ENCODE measurements at places on chromosomes 6 and 20.

GRCh38 chr6:139154881-139155547 is 20.1 kb downstream of the HECA start:
- no peak for DNase-seq

GRCh38 chr6:85015396-85015990 is 251.1 kb upstream of the TBX18 start:
- peak; percentile 16 for DNase-seq

- no peak for DNase-seq
Observed at GRCh38 chr6:14440215-14440910, 322.8 kb downstream of the CD83 start.

GRCh38 chr6:161186173-161186769 is 87.6 kb downstream of the AGPAT4 start:
- no peak for DNase-seq

- DNase-seq: no peak
Observed at GRCh38 chr6:84251891-84252539, 24.6 kb upstream of the CEP162 start.

DNA sequence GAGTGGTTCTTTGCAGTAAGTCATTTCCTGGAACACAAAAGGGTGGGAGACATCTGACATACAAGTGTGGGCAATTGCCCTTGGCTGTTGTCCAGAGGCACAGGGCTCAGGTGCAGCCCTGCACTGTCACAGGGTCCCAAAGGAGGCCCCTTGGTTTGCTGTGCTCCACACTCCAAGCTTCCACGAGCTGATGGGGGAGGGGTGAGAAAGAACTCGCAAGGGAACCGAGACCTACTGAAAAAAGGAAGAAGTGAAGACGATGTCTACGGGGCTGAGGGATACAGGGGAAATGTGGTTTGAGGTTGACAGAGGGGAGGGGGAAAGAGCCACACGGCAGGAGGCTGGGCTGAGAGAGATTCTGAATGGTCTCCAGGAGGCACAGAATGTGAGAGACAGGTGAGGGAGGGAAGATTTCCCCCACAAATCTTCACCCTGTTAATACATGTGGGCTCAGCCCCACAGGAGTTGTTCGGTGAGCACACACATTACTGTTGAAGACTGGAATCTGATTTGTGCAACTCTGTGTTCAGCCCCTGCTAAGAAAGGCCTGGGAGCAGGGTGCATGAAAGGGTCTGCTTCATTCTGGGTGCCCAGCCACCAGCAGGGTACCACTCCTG is 123.4 kb downstream of the LY86 start:
- no peak for DNase-seq

DNA sequence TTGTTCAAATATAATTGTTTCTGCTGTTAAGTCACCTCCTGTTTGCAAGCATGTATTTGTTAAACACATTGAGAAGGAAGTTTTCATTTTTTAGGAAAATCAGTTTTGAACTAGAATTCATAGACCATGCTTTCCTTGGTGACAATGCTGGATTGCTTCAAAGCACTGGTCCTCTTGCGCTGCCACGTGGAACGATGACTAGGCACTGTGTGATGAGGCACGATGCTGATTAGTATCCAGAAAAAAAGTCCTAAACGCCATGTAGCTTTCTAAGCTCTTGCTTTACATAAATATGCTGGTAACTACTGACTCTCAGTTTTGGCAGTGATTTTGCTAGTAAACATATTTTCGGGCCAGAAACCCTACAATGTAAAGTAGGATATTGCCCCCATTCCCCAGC is 11.1 kb upstream of the EXOC2 start:
- no peak for DNase-seq

- no peak for DNase-seq
Observed at GRCh38 chr6:159982731-159983506, 14.0 kb downstream of the IGF2R start.

DNA sequence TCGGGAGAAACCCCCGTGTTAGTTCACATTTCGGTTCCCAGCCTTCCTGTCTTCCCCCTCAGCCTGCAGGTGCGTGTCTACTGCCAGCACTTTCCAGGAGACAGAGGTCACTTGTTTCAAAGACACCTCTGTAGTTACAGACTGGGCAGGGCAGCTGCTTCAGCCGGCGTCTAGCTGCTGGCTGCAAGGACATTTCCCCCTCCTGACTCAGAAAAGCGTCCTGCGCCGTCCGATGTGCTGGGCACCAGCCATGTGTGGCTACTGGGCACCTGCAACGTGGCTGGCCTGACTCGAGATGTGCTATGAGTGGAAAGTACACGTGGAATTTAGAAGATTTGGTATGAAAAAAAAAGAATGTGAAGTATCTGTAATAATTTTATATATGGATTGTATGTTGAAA is 37.6 kb downstream of the RRBP1 start:
- DNase-seq: no peak

DNA sequence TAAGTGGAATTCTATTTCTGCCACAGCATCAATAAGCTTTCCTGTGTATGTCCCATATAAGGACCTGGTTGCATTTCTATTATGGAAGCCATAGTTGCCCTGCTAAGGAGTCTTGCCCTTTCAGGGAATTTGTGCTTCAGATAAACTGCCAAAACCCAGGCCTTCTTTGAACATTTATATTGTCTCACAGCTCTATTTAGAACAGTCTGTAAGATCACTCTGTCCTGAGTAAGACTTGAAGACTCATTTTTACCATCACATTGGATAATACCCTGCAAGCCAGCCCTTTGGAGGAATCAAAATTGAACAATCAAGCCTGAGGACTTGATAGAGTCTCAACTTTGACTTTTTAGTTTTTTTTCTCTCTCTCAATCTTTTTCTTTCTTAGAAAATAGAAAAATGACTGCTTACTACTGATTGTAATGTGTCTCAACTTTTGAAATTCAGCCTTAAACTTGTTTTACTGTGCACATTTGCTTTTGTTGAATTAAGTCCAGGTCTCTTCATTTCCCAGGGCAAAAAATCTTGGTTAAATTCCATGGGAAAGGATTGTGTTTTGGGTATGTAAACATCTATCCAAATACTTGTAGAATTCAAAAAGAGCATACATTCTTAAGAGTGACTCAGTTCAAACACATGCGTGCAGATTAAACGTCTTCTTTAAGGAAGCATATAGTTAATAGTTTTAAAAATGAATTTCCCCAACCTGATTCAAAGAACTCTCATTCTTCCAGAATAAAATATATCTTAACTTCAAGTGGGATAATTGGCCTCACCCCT is 91.2 kb downstream of the PLCB1 start:
- DNase-seq: no peak

DNA sequence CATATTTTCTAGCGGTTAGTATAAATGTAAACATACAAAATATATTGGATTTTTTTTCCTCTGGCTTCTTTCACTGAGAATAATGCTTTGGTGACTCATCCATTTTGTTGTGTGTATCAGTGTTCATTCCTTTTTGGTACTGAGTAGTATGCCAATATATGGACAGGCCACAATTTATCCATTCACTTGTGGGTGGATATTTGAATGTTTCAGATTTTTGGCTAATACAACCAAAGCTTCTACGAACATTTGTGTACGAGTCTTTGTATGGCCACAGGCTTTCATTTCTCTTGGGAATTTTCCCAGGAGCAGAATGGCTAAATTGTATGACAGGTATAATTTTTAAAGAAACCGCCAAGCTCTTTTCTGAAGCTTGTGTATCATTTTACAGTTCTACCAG is 677.5 kb downstream of the HDGFL1 start:
- DNase-seq: no peak

- DNase-seq: no peak
Observed at GRCh38 chr6:145808239-145808638, 6.4 kb downstream of the FBXO30 start.

DNA sequence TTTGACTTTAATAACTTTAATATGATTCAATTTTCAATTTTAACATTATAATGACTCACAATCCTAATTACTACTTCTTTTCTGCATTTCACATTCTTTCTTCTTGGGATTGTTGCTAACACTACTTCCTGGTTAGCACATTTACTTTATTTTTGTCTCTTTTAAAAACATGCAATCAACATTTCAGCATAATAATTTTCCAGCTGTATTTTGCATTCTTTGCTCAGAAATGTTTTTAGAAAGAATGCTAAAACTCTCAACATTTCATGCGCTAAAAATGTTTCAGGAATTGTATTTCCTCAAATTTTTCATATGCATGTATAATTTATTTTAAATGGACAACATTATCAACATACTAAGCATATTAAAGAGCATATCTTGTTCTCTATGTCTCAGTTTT is 1302.1 kb upstream of the GJE1 start:
- no peak for DNase-seq

DNA sequence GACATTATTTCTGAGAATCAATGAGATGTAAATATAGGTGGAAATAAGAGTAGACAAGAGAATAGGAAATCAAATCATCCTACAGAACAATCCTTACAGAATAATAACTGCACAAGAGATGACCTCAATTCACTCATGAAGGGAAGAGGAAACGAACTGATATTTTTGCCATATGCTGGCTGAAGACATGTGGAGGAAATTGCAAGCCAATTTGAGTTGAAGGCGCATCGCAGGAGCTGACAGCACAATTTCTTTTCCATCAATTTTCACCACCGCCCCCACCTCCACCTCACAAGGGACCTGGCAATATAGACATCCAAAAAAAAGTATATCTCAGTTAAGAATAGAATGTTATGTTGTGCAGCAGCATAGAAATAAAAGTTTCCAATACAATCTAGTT is 20.3 kb downstream of the CITED2 start:
- no peak for DNase-seq

- peak; percentile 1 for DNase-seq
Observed at GRCh38 chr6:54698974-54699373, 147.6 kb upstream of the FAM83B start.

DNA sequence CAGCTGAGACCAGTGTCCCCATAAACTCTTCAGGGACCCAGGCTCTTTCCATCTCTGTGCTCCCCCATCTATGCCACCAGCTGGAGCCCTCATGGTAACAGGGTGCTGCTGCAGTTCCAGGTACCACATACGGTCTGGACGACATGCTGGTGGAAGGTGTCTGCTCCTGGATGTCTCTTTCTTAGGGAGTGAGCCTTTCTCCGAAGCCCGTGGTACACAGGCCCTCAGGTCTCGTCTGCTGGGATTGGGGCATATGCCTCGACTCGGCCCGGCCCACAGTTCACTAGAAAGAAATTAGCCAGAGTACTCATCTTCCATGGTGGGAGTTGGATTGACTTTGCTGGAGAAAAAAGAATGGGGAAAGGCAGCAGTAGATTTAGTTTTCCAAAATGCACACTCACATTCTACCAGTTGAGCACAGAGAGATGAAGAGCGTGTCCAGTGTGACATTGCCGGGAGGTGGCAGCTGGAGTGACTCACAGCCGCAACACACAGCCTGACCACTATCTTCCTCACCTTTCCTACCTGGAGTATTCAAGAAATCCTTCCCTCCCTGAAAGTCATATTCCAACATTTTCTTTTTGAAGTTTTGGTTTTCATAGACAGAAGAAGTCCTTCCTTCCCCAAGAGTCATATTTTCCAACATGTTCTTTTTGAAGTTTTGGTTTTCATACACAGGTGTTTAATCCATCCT is 18.6 kb upstream of the SPO11 start:
- DNase-seq: no peak

DNA sequence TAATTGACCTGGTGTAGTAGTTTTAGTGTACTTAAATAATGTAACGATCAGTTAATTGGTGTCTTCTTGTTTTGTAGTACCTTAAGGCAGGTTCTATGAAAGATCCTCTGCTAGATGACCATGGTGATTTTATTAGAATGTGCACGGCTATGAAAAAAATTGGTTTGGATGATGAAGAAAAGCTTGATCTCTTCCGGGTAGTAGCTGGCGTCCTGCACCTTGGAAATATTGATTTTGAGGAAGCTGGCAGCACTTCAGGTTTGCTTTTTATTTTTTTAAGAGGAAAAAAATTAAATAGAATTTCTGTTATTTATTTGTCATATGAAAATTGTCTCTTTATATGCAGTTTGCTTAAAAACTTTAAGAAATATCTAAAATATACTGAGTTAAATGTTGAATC is 99.2 kb downstream of the MYO6 start:
- DNase-seq: no peak

GRCh38 chr20:48808382-48809034 is 19.3 kb downstream of the PREX1 start:
- DNase-seq: no peak

GRCh38 chr6:6609450-6609849 is 20.9 kb downstream of the LY86 start:
- DNase-seq: no peak

DNA sequence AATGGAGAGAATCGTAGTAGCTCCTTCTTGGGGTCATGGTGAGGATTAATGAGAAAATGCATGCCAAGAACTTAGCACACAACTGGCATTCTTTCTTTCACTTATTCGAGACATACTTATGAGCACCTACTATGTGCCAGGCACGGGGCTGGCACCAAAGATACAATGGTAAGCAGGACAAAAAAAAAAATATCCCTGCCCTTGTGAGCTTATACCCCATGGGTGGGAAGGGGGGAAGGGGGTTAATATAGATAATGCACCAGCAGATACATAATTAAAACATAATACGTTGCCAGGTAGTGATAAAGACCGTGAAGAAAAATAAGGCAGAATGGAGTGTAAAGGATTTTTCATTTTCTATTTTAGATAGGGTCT is 8.3 kb downstream of the SLC13A3 start:
- no peak for DNase-seq

GRCh38 chr20:50958615-50959542 is at the start of gene MOCS3:
Gene MOCS3 (plus strand): TSS chr20:50958818. CDS start chr20:50958843, 25 bp downstream.
- DNase-seq: peak; percentile 70

GRCh38 chr20:36856691-36857635 is 19.0 kb upstream of the TLDC2 start:
- peak; percentile 78 for DNase-seq

DNA sequence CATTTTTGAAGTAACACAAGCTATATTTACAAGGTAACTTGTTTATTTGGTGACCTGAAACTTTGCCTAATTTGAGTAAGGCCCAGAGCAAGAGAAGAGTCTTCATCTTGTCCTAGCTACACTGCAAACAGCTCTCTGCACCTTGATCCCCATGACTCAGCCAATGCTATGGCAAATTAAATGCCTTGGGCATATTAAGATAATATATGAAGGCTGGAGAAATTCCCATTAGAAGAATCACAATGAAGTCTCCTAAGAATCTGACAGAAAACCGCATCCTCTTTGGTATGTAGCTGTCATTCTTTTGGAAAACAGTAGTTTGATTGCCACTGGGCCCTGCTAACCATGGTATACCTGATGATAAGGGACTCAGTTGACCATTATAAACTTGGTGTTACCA is 204.5 kb downstream of the UBE3D start:
- DNase-seq: no peak

DNA sequence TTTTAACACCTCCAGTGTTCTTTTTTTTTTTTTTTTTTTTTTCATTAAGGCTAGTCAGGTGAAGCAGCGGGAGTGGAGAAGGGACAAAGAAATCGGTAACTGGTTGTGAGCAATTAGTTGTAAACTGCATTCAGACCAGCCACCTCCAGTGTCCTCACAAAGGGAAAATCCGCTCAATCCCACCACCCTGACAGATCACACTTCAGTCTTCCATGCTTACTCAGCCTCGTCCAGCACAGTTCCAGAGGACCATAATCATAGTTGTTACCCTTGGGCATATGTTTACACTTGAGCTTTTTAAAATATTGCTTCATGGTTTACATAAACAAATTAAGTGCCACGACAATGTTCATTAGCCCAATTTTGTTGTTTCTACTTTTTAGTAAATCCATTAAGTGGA is 10.2 kb downstream of the DYNLRB1 start:
- no peak for DNase-seq

- DNase-seq: no peak
Observed at GRCh38 chr6:169555971-169556617, 145.7 kb downstream of the WDR27 start.

GRCh38 chr20:62835931-62836861 is 19.3 kb downstream of the COL9A3 start:
- DNase-seq: no peak

GRCh38 chr6:50978380-50979170 is 159.9 kb downstream of the TFAP2B start:
- no peak for DNase-seq

GRCh38 chr20:16132036-16132798 is 441.0 kb downstream of the KIF16B start:
- no peak for DNase-seq
